ENCODE measurements at places on chromosomes 7 and 10.

GRCh38 chr10:46236941-46237681, 49.7 kb upstream of the ANTXRL start:
- DNase-seq: no peak

DNA sequence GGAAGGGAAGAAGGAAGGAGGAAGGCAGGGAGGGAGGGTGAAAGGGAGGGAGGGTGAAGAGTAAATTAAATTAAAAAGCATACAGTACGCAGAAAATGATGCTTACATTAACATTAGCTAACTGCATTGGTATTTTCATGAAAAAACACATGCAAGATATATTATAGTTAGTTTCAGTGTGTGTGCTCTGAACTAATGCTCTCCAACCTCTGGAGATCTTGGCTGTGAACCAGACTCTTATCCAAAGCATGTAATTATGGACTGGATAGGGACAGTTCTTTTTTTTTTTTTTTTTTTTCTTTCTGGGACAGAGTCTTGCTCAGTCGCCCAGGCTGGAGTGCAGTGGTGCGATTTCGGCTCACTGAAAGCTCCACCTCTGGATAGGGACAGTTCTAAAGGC, 357.0 kb downstream of the FRMD4A start:
- DNase-seq: no peak

DNA sequence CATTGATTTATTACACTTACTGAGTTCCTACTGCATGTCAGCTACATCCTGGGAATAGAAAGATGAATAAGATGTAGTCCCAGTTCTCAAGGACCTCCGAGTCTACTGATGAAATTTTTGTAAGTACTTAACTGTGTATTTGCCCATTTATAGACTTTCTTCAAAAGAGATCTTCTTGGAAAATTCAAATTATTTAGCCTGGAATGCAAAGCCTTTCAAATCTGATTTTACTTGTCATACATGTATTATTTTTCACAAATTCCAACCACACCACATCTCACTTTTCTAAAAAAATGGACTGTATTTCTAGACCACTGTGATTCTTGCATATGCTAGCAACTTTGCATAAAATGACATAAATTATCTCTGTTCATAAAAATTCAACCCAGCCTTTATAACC, 581.3 kb downstream of the ATRNL1 start:
- no peak for DNase-seq

GRCh38 chr7:15043931-15044330, 141.4 kb upstream of the DGKB start:
- DNase-seq: no peak

DNA sequence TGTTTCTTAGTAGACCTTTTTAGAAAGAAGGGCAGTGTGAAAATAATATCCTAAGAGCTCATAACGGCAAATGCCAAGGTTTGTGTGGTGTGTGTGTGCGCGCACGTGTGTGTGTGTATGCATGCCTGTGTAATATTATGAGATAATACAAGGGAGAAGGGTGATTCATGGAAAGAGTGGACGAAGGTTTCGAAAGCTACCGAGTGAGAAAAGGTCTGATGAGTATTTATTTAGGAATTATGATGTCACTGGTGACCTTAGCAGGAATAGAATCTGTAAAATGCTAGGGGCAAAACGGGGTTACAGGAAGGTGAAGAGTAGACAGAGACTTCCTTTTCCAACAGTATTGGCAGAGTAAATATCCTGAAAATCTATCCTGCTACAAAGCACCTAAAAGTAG, 107.3 kb downstream of the AHR start:
- no peak for DNase-seq

- DNase-seq: no peak
Measured at GRCh38 chr7:137151041-137151689, 192.4 kb downstream of the PTN start.

- DNase-seq: no peak
Measured at GRCh38 chr10:57844387-57844998, 423.2 kb downstream of the IPMK start.

- no peak for DNase-seq
Measured at GRCh38 chr7:135729230-135729629, 1.2 kb upstream of the SLC13A4 start.

DNA sequence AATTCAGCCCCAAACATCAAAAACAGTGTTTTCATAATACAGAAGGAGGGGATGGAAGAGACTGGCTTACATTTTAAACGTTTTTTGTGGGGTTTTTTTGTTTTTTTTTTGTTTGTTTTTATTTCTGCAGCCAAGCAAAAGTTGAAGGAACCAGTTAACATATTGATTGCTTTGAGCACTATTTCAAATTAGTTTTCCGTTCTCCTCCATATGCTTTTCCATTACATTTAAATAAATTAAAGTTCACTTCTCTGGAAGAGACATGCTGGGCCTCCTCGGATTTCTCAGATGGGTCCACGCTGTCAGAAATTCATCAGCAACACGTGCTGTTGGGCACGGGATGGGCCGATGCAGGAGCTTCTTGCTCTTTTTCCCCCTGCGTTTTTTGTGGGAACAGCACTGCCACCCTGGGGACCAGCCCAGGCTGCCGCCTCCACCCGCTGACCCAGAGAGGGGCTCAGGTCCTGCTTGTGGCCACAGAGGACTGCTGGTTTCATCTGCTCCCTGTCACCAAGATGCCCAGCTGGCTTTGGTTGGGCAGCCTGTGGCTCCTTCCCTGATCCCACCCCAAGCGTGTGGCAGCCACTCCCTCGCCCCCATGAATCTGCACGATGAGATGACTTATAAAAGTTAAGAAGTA, 67.7 kb upstream of the CHST15 start:
- DNase-seq: no peak

DNA sequence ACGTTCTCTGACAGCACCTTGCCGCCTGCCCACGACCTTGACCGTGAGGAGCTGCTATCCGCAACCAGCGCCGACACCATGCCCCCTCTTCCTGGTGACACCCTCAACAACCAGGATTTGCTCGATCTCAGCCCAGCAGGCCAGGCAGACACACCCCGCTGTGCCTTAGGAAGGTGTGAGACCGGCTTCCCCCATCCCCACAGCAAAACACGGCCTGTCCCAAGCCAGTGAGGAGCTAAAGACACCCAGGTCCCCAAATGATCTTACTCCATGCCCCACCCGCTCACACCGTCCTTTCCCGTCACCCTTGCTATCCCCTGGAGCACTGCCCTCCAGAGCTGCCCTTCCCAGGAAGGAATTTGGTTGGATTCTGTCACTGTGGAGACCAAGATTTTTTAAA, 21.3 kb upstream of the TTYH3 start:
- DNase-seq: no peak

GRCh38 chr10:3193751-3194150, 21.2 kb upstream of the PITRM1 start:
- no peak for DNase-seq

GRCh38 chr7:129782818-129783583, 169.8 kb downstream of the UBE2H start:
- no peak for DNase-seq

DNA sequence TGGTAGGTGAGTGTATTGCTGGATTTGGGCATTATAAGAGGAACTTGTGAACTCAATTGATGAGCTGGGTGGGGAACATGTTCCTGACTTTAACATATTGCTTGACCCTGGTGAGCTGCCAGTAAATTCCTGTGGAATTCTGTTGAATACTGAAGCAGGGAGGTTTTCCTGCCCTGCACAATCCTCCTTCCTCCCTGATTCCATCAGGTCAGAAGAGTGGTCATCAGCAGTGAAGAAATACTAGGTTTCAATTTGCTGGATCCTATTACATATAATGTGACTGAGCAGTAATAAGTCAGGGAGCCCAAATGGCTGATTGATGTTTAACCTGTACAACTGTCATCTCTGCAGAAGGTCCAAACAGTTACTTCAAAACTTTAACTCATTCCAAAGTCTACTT, 581.2 kb downstream of the SUGCT start:
- DNase-seq: no peak
